ENCODE measurements at places on chromosomes 3 and 15.

DNA sequence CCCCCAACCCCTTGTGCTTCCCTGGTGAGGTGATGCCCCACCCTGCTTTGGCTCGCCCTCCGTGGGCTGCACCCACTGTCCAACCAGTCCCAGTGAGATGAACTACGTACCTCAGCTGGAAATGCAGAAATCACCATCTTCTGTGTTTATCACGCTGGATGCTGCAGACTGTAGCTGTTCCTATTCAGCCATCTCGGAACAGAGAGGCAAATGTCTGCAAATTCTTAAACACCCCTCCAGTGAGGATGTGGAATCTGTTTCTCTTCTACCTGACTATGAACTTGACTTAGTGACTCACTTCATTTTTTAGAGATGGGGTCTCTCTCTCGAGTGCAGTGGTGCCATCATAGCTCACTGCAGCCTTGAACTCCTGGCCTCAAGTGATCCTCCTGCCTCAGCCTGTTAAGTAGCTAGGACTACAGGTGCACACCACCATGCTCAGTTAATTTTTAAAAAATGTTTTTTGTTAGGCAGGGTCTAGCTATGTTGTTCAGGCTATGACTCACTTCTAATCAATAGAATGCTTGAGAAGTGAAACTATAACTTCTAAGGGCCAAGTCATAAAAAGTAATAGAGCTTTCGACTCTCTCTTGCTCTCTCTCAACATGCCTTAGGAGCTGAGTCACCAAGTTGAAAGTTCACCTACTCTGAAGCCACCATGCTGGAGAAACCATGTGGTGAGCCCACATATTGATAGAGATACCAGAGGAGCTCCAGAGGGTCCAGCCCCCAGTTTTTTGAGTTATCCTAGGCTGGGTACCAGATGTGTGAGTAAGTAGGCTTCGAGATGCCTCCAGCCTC is 11.5 kb upstream of the PARP14 start:
- DNase-seq: peak; percentile 49

DNA sequence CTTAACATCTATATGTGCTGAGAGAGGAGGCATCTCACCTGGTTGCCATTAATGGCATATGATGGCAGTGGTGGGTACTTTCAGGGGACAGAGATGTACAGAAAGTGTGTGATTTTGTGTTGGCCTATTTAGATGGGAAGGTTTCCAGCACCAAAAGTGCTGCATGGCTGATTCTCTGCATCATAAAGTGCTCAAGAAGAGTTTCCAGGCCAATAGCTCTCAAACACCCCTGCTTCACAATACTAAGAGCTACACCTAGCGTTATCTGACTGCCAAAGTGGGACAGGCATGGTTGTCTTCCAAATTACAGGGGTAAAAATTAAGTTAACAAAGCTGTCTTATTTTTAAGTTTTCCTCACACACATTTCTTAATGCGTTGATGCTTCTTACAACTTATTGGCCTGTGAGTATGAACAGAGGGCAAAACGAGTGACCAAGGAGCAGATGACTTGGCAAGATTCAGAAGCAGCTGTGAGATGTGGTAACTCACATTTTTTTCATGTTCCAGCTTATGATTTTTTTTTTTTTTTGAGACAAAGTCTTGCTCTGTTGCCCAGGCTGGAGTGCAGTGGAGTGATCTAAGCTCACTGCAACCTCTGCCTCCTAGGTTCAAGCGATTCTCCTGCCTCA is 41.4 kb upstream of the VEPH1 start:
- peak; percentile 47 for DNase-seq

- no peak for DNase-seq
Observed at GRCh38 chr15:100711516-100712021, 109.2 kb downstream of the ASB7 start.

GRCh38 chr15:85759376-85759775 is 35.3 kb downstream of the KLHL25 start:
- DNase-seq: no peak

GRCh38 chr15:25776071-25776746 is 86.9 kb downstream of the ATP10A start:
- DNase-seq: no peak

- DNase-seq: no peak
Observed at GRCh38 chr3:90031121-90031520, 923.7 kb downstream of the EPHA3 start.

DNA sequence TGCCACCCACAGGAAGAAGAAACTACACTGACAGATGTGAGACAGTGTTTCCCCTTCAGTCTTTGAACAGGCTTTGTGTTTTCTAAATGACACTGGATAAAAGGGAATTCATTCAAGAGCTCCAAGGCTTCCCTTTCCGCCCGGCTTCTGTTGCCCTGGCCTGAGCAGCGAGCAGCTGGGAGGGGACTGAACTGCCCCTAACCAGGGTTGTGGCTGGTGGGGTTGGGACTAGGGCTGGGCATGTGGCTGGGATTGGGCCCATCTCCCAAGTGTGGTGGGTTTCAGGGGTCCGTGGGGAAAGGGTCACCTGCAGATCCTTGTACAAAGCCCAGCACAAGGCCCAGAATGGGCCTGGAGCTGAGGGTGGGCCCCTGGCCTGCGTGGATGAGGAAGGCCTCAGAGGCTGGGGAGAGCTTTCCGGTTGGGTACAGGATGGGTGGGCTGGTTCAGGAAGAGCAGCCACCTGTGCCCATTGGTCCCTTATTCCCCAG is 10.4 kb downstream of the VILL start:
- no peak for DNase-seq
